ENCODE measurements at places on chromosomes 13 and 19.

DNA sequence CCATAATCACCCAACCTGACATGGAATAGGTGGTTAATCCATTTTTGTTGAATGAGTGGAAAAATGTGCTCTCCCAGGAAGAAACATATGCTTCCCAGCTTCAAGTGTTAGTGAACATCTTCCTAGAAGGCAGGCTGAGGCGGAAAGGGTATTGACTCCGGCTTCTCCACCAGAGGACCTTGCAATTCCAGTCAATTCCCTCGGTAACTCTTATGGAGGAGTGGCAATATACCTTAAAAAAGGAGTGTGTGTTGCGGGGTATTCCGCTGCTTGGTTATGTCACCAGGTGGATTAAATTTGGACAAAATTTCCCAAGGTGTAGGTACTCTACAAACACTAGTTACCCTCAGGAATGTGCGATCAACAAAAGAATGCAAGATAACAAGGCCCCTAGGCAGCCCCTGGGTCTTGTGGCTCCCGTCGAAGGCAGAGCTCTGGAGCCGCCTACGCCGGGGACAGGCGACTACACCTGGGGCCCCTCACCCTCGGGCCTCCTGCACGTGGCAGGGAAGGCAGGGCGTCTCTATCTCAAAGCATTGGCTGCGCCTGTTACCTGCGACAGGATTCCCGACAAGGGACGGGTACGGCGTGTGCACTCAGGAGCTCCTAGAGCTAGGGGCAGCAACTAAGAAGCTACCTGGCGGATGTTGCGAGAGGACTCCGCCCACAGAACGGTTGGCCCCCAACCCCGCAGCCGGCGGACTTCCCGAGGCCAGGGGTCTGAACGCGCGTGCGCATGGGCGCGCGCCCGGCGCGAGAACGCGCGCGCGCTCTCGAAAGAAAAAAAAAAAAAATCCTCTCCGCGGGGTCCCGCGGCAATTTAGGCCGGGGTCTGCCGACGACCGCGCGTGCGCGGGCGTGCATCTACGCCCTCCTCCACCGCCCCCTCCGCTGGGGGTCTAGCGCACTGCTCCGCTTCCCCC, at the start of gene WDR87:
WDR87 (minus strand) TSS at position 649 of the 923 bp plus-strand sequence. CDS start 8,355 bp downstream, outside the sequence.
- peak; percentile 22 for DNase-seq

- DNase-seq, result no peak
Observed at GRCh38 chr19:29119590-29119989, 93.4 kb downstream of the UQCRFS1 start.

DNA sequence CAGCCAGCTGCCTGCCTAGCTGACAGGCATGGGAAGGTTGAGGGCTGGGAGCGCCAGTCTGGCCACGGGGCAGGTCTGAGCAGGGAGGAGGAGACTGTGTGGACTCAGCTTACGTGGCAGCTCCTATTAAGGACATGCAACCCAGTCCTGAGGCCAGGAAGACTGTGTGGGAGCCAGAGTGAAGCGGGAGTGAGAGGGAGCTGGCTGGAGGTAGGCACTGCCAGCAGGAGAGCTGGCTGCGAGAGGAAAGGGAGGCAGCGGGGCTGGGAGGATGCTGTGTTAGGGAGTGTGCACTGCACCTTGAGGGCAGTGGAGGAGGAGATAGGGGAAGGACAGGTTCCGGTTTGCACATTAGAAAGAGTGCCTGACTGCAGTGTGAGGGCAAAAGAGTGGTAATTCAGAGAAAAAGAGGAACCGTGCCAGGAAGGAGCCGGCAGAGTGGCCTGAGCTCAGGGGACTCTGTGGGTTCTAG, 99.2 kb downstream of the SLC7A1 start:
- no peak for DNase-seq

DNA sequence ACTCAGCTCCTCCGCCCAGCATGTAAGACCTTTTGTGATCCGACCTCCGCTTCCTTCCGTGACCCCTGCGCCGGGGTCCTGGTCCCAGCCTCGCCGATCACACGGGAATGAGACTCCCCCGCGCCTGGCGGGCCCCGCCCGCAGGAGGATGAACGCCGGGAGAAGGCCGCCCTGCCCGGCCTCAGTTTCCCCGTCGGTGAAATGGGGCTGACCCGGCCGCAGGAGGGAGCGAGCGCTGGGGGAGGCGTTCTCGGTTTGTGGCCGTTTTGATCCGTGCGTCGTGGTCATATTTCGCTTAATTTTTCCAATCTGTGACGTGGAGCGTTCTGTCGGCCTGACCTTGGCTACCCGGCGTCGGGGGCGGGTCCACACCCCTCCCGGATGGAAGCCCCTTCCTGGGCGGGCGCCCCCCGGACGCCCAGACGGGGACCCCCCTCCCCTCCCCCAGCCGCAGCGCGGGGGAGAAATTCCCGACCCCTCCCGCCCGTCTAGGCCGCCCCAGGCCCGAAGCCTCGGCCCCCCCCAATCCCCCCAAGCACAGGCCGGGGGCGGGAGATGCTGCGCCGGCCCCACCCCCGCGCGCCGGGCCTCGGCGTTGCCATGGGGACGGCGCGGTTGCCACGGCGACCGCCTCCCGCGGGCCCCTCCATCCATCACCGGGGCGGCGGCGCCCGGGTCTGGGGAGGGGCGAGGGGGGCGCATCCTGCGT, 11.1 kb downstream of the PALM start:
- no peak for DNase-seq

- DNase-seq, result no peak
Observed at GRCh38 chr13:78265098-78265497, 338.3 kb downstream of the POU4F1 start.

DNA sequence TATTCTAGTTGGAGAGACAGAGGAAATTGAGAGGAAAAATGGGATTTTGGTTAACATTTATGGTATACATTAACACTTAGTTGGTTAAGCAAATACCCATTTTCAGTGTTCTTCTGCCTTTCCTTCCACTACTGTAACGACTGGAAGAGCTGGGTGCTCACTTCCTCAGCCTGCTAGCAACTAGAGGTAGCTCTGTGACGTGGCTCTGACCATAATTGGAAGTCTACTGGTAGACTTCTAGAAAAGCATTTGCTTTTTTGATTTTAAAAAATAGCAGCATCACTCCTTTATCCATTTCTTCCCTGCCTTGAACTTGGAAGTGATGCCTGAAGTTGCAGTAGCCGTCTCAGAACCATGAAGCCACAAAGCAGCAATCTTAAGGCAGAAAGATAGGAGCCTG, 15.9 kb downstream of the NHLRC3 start:
- no peak for DNase-seq

DNA sequence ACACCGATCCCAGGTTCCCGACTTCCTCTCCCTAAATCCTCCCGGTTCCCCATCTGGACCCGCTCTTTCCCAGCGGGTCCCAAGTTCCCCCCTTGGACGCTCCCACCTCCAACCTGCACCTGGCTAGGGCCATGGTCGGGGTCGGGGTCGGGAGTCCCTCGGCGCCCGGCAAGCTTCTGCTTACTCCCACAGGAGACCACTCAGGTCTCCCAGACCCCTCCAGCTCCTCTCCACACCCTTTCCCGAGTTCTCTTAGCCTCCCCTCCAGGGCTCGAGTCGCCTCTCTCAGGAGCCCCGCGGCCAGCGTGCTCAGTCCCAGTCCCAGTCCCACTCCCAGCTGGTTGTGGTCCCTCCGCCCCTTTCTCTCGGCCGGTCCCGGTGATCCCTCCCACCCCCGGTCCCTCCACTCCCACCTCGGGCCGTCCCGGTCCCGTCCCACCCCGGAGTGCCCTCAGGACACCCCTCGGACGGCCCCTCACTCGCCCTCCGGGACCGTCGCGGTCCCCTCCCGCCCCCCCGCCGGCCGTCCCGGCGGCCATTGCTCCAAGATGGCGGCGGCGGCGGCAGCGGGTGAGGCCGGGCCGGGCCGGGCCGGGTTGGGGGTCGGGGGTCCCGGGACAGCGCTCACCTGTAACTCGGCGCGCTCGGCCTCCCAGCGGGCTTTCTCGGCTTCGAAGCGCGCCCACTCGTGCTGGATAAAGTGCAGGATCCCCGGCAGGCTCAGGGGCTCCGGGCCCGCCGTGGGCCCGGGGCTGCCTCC, at the start of gene FKRP:
FKRP (plus strand) TSS at position 537 of the 760 bp plus-strand sequence. CDS start 9,394 bp downstream, outside the sequence.
- DNase-seq, result no peak

DNA sequence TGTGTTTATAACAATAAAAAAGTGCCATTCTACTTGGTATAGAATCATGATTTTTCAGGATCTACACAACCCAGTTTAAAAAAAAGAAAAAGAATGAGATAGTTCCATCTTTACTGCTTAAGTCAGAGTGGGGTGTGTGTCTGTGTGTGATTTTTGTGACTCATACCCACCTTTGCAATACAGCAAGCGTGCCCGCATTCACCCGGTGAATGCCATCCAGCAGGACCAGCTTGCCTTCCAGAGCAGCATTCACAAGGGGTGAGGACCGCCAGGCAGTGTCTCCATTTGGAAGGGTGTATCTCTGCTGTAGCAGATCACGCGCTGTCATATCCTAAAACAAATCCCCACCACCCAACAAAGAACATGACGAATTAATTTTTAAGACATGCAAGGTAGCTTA, 127.7 kb downstream of the VWA8 start:
- no peak for DNase-seq

DNA sequence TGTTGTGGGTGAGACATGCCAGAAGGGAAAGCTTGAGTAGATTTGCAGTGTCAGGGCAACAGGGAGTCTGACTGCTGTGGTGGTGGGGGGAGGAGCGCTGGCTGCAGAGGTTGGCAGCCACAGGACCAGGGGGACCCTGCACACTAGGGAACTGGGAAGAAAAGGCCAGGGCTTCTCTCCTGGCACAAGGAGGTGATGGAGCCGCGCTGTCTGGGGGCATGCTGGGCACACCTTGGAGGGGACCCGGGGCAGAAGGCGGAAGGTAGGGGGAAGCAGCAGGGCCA, 13.9 kb upstream of the EPHX3 start:
- no peak for DNase-seq

DNA sequence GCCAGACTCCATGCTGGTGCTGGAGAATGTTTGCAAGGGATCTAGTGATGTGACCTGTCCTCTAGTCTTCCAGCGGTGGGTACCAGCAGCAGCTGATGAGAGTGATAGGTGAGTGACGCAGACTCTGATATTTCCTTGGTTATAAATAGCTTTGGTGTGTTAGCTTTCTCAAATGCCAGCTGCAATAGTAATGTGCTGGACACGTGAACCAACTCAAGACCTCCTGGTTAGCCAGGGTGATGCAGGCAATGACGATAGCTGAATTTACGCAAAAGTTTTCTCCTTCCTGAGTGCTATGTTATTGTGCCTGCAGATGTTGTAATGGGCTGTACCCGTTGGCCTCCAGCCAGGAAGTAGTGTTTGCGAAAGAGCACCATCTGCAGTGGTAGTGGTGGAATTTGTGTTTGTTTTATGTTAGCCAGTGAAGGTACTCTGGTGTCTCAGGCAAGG, 129.5 kb downstream of the CYSLTR2 start:
- peak; percentile 78 for DNase-seq

- no peak for DNase-seq
Observed at GRCh38 chr19:8212212-8212611, 3.0 kb downstream of the CERS4 start.

DNA sequence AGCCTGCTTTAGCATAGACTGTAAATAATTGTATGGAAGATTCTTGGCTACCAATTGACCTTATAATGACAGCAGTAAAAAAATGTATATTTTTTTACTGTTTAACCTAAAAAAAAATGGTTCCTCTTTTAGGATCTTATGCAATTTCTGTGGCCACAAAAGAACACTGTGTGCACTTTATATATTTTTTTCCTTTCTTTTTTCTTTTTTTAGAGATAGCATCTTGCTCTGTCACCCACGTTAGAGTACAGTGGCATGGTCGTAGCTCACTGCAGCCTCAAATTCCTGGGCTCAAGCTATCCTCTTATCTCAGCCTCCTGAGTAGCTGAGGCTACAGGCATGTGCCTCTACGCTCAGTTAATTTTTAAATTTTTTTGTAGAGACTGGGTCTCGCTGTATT, 6.1 kb downstream of the FLT3 start:
- DNase-seq, result no peak
